ENCODE measurements at places on chromosomes 2 and 18.

DNA sequence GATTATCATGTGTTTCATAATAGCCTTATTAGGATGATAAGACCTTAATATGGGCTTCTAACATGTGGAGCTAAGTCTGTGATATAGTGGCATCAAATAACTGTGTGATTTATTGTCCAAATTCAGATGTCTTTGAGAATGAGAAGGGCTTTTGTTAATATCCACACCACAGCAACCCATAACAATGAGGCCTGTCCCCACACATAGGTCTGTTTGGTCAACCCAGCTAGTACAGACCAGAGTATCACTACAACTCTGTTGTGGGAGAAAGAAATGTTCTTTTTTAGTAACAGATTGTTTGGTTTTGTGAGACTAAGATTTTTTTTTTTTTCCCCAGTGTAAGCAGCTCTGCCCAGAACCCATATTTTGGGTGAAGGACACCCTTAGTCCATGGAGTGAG is 439.2 kb downstream of the PIK3C3 start:
- DNase-seq = no peak

- DNase-seq = no peak
Observed at GRCh38 chr18:70659036-70659925, 370.4 kb downstream of the SOCS6 start.

- no peak for DNase-seq
Observed at GRCh38 chr2:203673933-203674332, 32.5 kb upstream of the CD28 start.

DNA sequence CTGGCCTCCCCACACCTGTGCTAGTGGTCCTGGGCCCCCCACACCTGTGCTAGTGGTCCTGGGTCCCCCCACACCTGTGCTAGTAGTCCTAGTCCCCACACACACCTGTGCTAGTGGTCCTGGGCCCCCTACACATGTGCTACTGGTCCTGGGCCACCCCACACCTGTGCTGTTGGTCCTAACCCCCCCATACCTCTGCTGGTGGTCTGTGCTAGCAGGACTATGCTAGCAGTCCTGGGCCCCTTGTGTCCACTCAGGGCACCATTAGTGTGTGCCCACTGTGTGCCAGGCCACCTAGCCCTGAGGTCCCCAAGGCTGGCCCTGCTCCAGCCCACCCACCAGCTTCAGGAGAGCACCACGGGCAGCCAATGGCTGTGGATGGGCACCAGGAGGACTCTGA is 558.2 kb upstream of the SALL3 start:
- DNase-seq = no peak

GRCh38 chr2:59339121-59339836 is 1098.2 kb upstream of the FANCL start:
- no peak for DNase-seq

DNA sequence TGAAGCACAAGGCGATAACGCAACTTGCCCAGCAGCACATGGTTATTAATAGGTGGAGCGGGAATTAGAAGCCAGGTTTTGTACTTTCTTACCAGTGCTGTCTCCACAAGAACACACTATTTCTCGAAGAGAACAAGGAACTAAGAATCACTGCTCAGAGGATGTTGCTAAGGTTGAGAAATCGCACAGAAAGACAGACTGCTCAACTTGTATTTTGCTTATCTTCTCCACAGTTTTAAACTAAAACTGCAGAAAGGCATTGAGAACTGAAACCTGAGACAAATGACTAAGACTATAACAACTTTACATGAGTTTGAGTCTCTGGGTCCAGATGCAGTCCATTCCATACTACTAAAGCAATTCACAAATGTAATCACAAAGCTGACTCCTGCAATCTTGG is 6.2 kb downstream of the PRKD3 start:
- no peak for DNase-seq

GRCh38 chr2:235639428-235639773 is 145.6 kb downstream of the AGAP1 start:
- DNase-seq = no peak

- DNase-seq = peak; percentile 27
Observed at GRCh38 chr2:67320861-67321587, 76.1 kb upstream of the ETAA1 start.

GRCh38 chr2:16014041-16014787 is 73.9 kb downstream of the MYCN start:
- DNase-seq = no peak

GRCh38 chr18:3773303-3773702 is 323.3 kb downstream of the TGIF1 start:
- DNase-seq = no peak

- no peak for DNase-seq
Observed at GRCh38 chr18:57748770-57749603, 54.1 kb downstream of the ATP8B1 start.

GRCh38 chr2:74618410-74619083 is 29.6 kb downstream of the M1AP start:
- DNase-seq = no peak

DNA sequence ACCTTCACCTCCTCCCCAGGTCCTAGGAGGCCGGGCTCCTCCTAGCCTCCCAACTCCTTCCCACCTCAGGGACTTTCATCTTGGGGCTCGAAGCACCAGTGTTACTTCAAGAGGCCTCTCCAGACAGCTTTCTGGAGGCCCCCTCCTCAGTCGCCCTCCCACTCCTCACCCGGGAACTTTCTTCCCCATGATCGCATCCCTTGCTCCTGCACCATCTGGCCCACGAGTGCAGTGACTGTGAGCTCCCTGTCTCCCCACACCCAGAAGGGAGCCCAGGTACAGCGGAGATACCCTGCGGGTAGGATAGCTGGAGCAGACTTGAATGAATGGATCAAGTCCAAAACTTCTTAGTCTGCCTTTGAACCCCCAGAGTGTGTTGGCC is 6.1 kb downstream of the ERFE start:
- DNase-seq = no peak

DNA sequence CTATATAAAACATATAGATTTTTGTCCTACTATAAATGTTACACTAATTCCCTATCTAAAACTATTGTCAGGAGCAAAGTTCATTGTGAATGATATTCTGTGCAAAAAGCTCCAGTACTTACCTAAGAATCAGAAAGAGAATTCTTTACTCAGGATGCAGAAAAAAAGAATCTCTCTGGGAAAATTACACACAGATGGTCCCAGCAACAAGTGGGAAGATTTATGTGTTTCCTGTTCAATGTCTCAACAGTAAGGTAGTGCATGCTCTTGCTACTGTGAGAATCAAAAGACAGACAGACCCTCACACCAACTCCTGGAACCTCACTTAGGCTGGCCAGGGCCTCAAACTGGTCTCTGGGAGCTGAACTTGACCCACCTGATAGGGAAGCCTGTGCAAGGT is 11.2 kb upstream of the NAPG start:
- no peak for DNase-seq

DNA sequence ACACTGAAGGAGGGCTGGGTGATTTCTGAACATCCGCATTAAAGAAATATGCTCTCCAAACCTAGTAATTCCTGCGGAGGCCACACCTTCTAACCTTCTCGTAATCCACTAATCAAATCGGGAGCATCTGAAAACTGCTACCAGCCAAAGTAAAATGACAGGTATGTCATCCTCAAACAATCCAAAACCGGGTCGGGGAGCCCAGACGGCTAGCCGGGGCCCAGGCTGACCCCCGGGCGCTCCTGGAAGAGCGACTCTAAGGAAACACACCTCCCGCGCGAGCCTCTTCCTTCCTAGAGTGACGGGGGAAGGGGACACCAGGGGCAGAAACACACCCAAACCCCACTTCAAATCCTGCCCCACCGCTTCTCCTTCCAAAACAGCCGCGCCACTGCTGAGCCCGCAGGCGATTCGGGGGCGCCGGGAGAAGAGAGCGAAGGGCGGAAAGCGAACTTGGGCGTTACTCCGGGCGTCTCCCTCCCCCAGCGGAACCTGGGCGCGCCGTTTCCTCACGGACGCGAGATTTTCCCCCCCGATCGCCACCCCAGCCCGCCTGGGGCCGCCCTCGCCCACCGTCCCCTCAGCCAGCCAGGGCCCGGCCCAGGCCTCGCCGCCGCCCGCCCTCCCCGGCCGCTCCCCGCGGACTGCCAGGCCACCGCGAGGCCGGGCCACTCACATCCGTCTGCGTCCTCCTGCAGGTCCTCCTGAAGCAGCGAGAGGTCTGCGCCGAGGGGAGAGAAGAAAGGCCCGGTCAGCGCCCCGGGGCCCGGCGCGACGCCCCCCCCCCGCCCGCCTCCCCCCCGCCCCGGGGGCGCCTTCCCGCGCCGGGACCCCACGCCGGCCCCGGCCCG is 584 bp downstream of the PPP4R1 start:
- no peak for DNase-seq

- DNase-seq = no peak
Observed at GRCh38 chr2:206084439-206084869, 1.5 kb downstream of the INO80D start.

- no peak for DNase-seq
Observed at GRCh38 chr2:140122001-140122400, 1341.8 kb upstream of the NXPH2 start.

DNA sequence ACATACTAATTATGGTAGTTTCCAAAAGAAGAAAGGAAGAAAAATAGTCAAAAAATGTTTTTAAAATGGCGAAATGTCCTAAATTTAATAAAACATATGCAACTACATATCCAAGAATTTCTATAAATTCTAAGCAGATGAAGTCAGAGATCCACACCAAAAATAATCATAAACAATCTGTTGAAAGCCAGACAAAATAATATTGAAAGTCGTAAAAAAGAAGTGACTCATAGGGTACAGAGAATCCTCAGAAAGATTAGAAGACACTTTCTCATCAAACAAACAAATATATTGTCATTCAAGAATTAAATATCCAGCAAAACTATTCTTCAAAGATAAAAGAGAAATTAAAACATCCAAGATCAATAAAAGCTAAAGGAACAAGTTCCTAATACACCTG is 281.4 kb upstream of the ZNF804A start:
- no peak for DNase-seq

DNA sequence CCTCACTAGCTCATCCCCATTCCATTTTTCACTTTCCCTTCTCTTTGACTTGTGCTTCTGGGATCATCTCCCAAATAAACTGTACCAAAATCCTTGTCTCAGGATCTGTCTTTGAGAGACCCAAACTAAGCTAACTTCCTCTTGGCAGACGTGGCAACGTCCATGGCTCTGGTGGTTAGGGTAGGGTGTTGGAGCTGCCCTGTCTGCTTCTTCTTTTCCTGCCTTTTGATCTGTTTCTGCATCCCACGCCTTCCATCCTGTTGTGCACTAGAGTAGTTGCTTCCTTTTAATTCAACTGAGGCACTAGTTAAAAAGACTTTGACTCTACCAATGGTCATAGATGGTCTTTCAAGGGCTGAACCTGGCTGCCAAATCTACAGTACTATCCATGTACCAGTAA is 5.5 kb upstream of the MAP4K4 start:
- DNase-seq = no peak

GRCh38 chr18:9947248-9947647 is 33.4 kb downstream of the VAPA start:
- no peak for DNase-seq

- peak; percentile 99 for DNase-seq
Observed at GRCh38 chr2:220228310-220229006, 601.0 kb downstream of the SLC4A3 start.

- no peak for DNase-seq
Observed at GRCh38 chr2:234279637-234280036, 217.2 kb downstream of the ARL4C start.

- DNase-seq = no peak
Observed at GRCh38 chr2:144507441-144508171, 12.3 kb downstream of the ZEB2 start.

DNA sequence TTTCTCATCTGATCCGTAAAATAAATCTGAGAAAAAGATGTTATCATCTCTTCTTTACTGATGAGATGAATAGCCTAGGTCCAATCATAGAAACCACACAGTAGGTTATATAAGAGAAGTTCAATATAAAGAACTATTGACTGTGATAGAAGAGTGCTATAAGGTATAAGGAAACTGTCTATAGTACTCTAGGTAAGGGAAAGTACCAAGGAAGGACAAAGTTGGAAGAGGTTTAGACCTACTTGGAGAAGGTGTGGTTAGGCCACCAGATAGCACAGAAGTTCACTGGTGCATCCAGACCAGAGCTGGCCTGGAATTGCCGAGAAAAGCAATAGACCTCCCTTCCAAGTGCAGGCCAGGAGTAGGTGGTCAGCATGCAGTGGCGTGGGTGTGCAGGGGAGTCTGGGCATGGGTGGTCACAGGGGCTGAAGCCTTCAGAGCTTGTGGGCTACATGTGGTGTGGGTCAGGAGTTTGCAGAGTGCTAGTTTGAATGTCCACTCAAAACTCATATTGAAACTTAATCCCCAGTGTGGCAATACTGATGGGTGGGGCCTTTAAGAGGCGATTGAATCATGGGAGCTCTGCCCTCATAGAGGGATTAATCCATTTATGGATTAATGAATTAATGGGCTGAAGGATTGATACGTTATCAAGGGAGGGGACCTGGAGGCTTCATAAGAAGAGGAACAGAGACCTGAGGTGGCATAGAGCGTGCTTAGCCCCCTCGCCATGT is 86.3 kb downstream of the ALPK2 start:
- no peak for DNase-seq

- no peak for DNase-seq
Observed at GRCh38 chr2:16785149-16785548, 119.5 kb upstream of the CYRIA start.

GRCh38 chr2:95049961-95050360 is 24.5 kb downstream of the MAL start:
- DNase-seq = no peak

GRCh38 chr2:219445220-219445640 is 10.6 kb downstream of the SPEG start:
- no peak for DNase-seq

GRCh38 chr2:110979471-110980338 is 141.0 kb upstream of the BCL2L11 start:
- no peak for DNase-seq

- no peak for DNase-seq
Observed at GRCh38 chr2:216781709-216782108, 78.2 kb downstream of the TNP1 start.

DNA sequence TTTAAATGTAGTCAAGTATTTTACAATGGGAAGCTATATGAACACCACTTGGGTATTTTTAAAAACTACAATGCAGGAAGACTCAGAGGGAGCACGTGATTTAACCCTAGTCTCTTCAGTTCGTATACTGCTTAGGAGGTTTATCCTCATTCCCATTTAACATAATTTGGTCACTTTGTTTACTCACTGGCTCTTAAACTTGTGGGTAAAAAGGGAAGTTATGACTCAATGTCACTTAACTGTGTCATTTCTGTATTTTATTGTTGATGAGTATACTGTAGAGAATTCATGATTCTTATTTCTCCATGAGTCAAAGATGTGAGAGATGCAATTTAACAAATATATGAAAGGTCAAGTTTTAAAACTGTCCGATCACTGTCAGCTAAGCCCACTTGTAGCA is 48.2 kb downstream of the SLC66A3 start:
- no peak for DNase-seq

DNA sequence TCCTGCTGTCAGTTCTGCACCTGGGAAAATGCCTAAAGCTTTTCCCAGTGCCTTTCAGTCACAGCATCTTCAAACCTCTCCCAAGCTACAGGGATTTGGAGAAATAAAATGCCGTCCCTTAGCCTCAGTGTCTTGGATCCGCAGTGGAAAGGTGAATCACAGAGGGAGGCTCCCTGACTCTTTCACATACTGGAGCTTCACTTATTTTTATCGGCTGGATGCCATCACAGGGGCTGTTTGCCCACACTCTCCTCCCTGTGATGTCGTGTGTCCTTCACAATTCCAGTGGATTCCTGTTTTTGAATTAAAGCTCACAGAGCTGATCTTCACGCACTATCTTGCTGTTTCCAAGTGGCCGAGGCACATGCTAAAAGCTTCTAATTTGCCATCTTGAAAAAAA is 1303.1 kb upstream of the DDX18 start:
- DNase-seq = no peak
